ENCODE measurements at places on chromosomes 5 and 9.
A peak's percentile ranks its signal among the peaks of the same experiment; 100 is the strongest.

- no peak for DNase-seq
These were observed 478.5 kb downstream of the RAB3C start for GRCh38 chr5:59061377-59061776.

GRCh38 chr5:126831156-126831555 lies 54.2 kb downstream of the LMNB1 start:
- DNase-seq: no peak

- DNase-seq: no peak
These were observed 679.8 kb downstream of the CETN3 start for GRCh38 chr5:89729623-89730301.

DNA sequence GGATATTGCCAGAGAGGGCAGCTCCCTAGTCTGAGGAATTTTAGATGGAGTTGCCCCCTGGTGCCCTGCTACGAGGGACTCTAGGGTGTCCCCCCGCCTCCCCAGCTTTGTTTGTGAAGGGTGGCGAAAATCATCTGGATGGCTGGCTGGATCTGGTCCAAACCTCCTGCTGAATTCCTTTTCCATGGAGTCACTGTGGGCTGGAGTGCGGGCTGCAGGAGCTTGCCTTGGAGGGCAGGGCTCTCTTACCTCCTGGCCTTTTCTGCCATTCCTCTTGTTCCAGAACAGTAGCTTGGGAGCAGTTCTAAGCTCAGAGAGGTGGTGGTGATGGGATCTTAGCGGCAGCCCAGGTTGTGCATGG lies 2.1 kb downstream of the SYNPO start:
- DNase-seq: no peak

- peak; percentile 97 for DNase-seq
These were observed 29.7 kb downstream of the ZNF462 start for GRCh38 chr9:106892632-106893031.

- DNase-seq: no peak
These were observed 193.0 kb downstream of the PRR16 start for GRCh38 chr5:120657104-120657503.

DNA sequence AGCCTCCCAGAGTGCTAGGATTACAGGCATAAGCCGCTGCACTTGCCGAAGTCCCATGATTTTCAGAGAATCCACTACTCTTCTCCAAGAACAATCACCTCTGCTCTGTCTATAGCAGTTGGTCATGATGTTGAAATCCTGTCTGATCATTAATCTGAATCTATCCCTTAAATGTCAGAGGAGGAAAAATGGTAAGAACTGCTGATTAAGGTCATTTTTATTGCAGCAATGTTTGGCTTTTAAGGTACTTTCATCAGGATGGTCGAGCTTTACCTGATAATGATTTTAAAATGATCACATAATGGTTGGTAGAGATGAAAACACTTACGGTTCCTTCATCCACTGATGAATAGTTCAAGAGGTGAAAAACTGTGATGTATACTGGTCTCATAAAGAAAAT lies 968.6 kb downstream of the TLE4 start:
- no peak for DNase-seq

GRCh38 chr5:647727-648126 lies 35.6 kb downstream of the CEP72 start:
- DNase-seq: no peak

DNA sequence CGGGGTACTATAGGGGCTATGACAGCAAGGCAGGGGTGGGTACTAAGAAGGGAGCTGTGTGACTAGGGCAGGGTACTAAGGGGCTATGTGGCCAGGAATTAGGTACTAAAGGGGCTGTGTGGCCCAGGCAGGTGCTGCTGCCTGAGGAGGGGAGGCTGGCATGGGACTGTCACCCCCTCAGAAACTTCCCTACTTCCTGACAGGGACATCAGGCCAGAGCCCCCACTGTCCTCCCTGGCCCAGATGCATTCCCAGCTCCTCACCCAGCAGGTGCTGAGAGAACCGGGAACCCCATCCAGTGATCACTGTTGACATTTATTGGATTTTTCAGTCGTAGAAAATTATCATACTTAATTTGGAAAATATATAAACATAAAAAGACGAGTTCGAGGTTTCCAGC lies 26.6 kb downstream of the IRX2 start:
- no peak for DNase-seq

DNA sequence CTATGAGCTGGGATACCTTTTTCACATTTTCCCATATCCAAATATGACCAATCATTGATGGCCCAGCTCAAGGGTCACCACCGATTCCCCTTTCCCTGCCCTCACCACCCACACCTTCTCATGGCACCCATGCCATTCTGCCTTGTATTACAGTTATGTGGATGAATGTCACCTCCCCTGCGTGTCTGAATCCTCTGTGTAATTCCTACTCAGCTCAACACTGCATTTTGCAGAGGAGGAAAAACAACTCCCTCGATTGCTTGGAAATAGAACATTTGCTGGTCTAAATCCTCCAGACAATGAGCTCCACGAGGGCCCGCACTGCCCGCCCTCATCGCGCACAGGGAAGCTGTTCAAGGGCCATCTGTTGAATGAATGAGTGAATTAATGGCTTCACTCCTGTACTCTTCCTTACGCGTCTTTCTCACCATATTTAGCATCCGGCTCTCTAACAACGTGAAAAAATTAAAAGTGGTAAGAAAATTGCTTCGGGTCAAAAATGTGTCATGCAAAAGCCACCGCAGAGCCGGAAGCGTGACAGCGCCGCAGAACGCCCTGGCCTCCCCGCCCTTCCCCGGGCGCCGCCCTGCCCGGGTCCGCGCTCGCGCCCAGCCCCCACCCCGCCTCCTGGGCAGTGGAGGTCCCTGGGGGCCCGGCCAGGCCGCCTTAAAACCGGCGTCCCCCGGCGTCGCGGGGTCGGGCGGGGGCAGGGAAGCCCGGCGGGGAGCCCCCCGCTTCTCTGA lies 704 bp downstream of the SUSD1 start:
- peak; percentile 21 for DNase-seq

DNA sequence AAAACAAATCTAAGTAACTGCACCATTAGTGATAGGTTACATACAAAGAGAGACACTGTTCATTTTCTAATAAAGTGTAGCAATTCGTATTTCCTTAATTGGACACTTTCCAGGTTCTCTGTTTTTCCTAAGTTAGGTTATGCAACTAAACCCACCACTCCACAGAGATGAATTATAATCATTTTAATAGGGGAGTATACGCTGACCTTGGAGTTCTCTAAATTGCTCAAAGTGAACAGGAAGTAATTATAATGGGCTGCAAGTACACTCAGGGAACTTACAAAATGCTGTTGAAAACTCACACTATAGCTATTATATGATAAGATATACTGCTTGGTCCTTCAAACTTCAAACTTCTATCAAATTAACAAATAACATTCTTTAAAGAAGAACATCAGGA lies 18.2 kb upstream of the ADCY2 start:
- no peak for DNase-seq

DNA sequence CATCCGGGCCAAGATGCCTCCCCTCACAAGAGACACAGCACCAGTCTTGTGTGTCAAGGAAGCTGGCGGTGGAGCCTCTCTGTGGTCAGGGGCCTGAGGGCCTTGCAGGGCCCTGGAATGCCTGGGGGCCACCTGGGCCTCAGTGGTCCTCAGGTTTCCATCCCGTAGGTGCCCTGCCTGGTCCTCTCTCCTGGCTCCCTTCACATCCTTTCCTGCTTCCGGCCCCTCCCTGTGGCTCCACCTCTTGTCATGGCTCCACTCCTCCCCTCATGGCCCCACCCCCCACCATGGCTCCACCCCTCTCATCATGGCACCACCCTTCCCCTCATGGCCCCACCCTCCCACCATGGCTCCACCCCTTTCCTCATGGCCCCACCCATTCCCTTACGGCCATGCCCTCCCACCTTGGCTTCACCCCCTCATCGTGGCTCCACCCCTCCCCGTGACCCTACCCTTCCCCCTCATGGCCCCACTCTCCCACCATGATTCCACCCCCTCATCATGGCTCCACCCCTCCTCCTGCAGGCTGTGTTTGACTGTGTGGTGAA lies 175.8 kb downstream of the CACNA1B start:
- DNase-seq: no peak

GRCh38 chr9:16612627-16613026 lies 257.8 kb downstream of the BNC2 start:
- DNase-seq: no peak

- no peak for DNase-seq
These were observed 167.9 kb downstream of the ARHGEF28 start for GRCh38 chr5:73793911-73794310.

DNA sequence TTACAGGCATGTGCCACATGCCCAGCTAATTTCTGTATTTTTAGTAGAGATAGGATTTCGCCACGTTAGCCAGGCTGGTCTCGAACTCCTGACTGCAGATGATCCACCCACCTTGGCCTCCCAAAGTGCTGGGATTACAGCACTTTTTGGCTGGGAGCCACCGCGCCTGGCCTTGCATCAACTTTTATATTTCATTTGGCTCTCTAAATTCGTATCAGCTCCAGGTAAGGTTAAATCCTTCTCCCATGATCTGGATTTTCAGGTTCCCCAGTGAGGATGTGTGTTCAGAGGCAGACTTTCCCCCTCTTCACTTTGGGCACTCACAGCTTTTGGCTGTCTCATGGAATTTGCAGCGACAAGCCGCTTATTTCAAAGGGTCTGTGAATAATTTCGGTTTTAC lies 16.8 kb upstream of the RNF38 start:
- DNase-seq: no peak

DNA sequence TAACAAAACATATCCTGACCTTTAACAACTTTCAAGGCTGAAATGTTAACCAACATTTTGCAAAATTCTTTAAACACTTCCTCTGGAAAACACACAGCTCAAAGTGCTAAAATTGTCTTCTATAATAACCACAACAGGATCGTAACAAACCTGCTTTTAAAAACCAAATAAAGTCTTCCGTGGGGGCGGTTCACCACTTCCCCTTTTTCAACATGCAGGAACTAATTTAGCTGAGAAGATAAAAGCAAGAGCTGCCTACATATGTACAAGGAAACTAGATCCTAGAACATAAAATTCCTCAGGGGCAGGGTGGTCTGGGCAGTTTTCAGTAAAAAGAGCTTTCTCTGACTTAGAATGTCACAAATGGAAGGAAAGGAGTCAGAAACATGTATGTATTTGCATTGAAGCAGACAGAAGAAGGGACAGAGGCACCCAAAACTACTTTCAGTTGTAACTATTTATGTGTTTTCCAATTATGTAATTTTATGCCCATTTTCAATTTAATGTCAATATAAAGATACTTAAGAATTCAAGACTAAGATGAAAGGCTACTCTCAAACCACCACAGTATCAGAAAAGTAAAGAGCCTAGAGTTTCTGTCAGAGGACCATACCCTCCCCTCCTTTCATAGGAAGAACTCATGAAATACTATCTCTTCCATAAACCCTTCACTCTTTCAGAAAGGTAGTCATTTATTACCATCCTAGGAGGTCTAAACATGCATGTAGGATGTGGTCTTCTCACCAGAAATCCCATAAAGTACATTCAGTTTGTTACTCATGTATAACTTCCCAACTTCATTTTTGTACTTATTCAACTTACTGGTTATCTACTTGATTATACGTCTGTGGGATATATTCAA lies 185.9 kb upstream of the RASA1 start:
- no peak for DNase-seq

GRCh38 chr5:131289738-131290137 lies 25.9 kb downstream of the CDC42SE2 start:
- no peak for DNase-seq

DNA sequence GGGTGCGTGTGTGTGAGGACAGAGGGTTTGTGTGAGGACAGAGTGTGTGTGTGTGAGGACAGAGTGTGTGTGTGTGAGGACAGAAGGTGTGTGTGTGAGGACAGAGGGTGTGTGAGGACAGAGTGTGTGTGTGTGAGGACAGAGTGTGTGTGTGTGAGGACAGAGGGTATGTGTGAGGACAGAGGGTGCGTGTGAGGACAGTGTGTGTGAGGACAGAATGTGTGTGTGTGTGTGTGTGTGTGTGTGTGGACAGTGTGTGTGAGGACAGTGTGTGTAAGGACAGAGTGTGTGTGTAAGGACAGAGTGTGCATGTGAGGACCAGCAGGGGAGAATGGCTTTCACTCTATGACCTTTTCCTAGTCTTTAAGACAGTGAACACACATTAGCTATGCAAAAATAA lies 63.1 kb upstream of the UBAC1 start:
- DNase-seq: no peak

GRCh38 chr5:65020492-65020891 lies 251.8 kb downstream of the CWC27 start:
- peak; percentile 22 for DNase-seq

DNA sequence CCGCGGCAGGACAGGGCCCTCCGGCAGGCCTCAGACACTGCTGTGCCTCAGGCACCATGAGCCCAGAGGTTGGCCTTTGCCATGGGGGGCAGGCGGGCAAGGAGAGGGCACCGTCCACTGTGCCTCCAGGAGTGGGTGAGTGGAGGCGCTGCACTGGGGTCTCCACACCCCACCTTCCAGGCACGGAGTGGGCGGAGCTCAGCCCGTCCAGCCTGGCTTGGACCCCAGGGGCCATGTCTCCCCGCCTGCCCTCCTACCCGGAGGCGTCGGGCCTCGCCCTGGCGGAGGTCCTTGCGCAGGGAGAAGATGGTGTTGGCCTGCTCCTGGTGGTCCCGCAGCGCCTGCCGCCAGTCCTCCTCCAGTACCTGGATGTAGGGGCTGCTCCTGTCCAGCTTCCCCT lies 3.4 kb downstream of the CARD9 start:
- DNase-seq: no peak

DNA sequence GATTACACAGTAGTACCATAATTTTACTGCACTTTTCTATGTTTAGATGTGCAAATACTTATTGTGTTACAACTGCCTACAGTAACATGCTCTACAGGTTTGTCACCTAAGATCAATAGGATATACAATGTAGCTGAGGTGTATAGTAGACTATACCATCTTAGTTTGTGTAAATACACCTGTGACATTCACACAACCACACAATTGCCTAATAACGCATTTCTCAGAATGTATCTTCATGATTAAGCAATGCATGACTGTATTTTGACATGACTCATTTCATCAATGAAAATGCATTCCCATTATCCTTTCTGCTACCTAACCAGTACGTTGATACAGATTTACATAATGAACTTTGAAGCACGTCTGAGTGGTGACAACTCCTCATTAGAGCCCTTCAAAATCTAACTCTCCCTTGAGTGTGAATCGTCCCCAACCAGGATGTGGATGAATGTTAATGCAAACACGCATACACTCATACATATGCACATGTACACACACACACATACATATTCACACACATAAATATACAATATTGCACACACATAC lies 28.4 kb downstream of the GZMK start:
- DNase-seq: no peak

DNA sequence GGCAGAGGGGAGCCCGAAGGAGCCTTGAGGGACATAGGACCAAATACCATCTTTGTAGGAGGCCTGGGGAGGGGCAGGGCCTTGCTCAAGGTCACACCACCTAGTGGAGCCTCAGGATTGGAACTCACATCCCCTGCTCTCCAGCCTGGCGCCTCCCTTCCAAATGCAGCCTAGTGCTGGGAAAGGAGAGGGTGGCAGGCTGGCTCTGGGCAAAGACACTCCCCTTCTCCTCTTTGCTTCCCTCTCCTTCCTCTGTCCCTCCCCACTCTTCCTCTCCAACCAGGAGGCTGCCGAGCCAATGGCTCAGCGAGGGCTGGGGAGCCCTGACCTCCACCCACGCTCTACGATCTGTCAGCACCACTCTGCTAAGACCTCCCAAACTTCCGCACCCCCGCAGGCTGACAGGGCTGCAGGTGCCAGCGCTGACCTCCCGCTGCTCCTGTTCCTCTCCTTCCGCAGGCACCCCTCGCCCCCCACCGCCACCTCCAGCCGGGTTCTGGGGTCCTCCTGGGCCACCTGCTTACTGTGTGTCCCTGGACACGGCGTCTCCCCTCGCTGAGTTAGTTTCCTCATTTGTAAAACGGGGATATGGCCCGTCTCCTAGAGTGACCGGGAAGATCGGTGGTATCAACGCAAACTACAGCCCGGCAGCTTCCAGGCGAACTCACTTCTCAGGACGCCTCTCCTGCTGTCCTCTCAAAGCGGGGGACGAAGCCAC lies 52.9 kb downstream of the C9orf50 start:
- DNase-seq: no peak

All from HFF-Myc (cell line).